Ovary (tissue), 10 donors: ENCODE measurements at places on chromosomes 2 and 18. TPM values are rescaled to one million over a fixed set of nuclear protein-coding genes. Genes with fewer than 3 reads are reported as not detected.

The WDPCP gene
- total RNA-seq = 11.7 TPM

The ERCC3 gene
- total RNA-seq = 32.5 TPM

The ACAA2 gene
- 49.2 TPM for total RNA-seq

The CDK5R2 gene
- not detected for total RNA-seq

The ZNF396 gene
- 2.9 TPM for total RNA-seq

The STK16 gene
- total RNA-seq = 12.4 TPM

The THSD7B gene
- 0.10 TPM for total RNA-seq

The LIPG gene
- total RNA-seq = 0.46 TPM

The HOXD4 gene
- 10.4 TPM for total RNA-seq

The SOCS6 gene
- total RNA-seq = 17.7 TPM

The SLC19A3 gene
- total RNA-seq = 4.0 TPM

The C2orf80 gene
- not detected for total RNA-seq

The TET3 gene
- total RNA-seq = 7.9 TPM

The IL36G gene
- total RNA-seq = not detected

The TMX3 gene
- 40.2 TPM for total RNA-seq

The NAPG gene
- total RNA-seq = 20.7 TPM

The BAZ2B gene
- total RNA-seq = 131 TPM

The GAL3ST2 gene
- 4.3 TPM for total RNA-seq
